Renal cortical epithelial cell (primary cell): ENCODE measurements at places on chromosomes 12 and 14.
A peak's percentile ranks its signal among the peaks of the same experiment; 100 is the strongest.

GRCh38 chr12:4025181-4026019 is 152.2 kb upstream of the PARP11 start:
- DNase-seq: no peak

DNA sequence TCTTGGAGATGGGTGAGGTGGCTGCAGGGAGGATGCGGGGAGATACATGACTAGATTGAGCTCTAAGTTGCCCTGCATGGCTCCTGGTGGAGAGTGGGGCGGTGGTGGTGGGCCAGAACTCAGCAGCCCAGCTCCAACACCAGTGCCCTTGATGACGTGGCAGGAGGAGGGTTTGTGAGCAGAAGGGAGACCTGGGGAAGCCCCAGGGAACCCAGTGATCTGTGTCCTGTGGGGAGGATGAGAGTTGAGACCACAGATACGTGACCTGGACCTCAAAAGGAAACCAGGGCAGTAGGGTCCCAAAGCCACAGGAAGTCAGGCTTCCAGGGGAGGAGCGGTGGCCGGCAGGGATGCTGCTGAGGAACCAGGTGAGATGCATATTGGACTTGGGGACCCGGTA is 989.1 kb upstream of the TMEM132C start:
- peak; percentile 52 for DNase-seq

GRCh38 chr14:34231626-34232025 is 230.4 kb downstream of the SPTSSA start:
- no peak for DNase-seq

DNA sequence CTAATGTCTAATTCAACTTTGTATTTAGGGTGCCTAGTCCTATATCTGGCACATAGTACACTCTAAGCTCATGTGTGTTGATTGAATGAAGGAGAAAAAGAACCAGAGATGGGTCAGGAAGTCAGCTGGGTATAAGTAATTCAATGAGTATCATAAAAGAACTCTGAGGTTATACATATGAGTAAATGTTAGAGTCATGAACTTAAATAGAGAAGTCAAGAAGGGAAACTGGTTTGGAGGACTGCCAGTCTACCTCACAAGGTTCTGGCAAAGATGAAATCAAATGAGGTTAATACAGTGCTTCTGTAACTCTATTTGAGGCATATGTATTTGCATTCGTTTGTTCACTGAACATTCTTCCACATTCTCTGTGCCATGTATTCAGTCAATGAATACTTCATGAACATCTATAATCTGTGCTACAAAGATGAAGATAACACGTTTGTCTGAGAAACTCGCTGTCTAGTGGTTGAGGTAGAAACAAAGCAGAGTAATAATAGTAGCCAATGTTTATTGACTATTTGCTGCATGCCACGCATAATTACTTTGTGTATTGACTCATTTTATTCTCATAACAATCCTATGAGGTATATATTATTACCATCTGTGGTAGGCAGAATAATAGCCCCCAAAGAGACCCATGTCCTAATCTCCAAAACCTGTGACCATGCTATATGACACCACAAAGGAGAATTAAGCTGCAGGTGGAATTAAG is 88.9 kb downstream of the PTGER2 start:
- peak; percentile 54 for DNase-seq
